Progenitor cell of endocrine pancreas (in vitro differentiated cells): ENCODE measurements at places on chromosomes 2 and 18. TPM values are rescaled to one million over a fixed set of nuclear protein-coding genes. Genes with fewer than 3 reads are reported as not detected.

Gene CCDC121
- total RNA-seq: 5.6 and 5.7 TPM in 2 replicates

Gene SULT1C4
- 31.2 and 35.5 TPM in 2 replicates for total RNA-seq

Gene ZAP70
- total RNA-seq: 2.6 and 3.8 TPM in 2 replicates

Gene AQP12B
- total RNA-seq: not detected in 2 replicates

Gene CPO
- total RNA-seq: 0.24 TPM in 1 of 2 replicates, not detected in the other

Gene SCTR
- total RNA-seq: 33.1 and 34.9 TPM in 2 replicates

Gene INPP5D
- 5.3 and 9.0 TPM in 2 replicates for total RNA-seq

Gene RGPD3
- 0.07 and 0.38 TPM in 2 replicates for total RNA-seq

Gene ST6GAL2
- 8.0 and 8.3 TPM in 2 replicates for total RNA-seq

Gene POTEF
- 34.0 and 37.8 TPM in 2 replicates for total RNA-seq

Gene NTSR2
- not detected in 2 replicates for total RNA-seq

Gene INPP1
- 15.4 and 15.5 TPM in 2 replicates for total RNA-seq

GRCh38 chr2:88318071-88318955, 134.2 kb downstream of the FOXI3 start:
- H3K27me3 ChIP-seq: peaks cover 16% of the 10 kb centered on the region
- no peak overlapping the region for H3K4me3 ChIP-seq
- no peak for DNase-seq
- no peaks in the 10 kb centered on the region for H3K36me3 ChIP-seq
- H3K27ac ChIP-seq: no peak overlapping the region

- no peaks in the 10 kb centered on the region for H3K36me3 ChIP-seq
- H3K27me3 ChIP-seq: peaks cover 12% of the 10 kb centered on the region
Observed at GRCh38 chr18:48230467-48231113, 178.6 kb downstream of the ZBTB7C start.

- peaks cover 8% of the 10 kb centered on the region for H3K4me1 ChIP-seq
- no peak for DNase-seq
- H3K27ac ChIP-seq: no peak overlapping the region
- H3K27me3 ChIP-seq: no peaks in the 10 kb centered on the region
Observed at GRCh38 chr18:58253318-58253717, 209.3 kb downstream of the NEDD4L start.

DNA sequence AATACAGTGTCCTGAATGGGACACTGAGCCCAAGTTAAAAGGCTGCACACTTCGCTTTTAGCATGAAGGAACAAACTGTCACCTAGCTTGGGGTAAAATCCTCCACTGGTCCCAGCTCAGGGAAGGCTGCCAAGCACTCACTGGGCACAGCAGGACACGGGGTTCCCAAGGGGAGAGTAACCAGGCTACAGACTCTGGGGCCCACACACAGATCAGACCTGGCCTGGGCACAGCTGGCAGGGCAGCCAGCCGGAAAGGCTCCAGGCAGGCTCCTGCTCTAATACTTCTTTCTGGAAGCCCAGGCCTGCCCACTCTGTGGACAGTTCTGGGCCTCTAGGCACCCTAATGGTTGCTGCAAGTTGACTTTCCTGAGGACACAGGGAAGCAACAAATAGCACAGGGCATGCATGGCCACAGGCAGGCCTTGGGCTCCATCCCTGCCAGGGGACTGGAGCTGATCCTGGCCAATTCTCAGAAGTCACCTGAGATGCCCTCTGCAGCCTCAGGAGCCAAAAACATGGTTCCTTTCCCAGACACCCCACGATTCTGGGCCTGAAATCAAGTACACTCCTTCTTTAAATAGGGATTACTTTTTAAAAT, 18.7 kb upstream of the SULT1C3 start:
- no peak overlapping the region for H3K27ac ChIP-seq
- H3K36me3 ChIP-seq: peaks cover 29% of the 10 kb centered on the region
- no peak for DNase-seq
- no peak overlapping the region for H3K4me3 ChIP-seq

DNA sequence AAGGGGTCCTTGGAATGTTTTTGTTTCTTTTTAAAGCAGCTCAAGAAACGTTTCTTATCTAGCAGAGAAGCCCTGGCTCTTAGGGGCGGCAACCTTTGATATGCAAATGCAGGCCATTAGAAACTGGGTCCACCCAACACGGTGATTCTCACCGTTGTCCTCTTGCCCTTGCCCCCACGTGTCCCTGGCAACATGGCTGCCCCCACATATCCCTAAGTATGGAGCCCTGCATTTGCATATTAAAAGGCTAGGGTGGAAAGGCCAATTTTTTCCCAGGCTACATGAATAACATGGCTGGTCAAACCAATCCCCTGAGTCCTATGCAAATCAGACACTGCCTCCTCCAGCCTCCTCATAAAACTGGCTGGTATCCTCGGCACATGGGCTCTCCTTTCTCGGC, 230.1 kb upstream of the SPOPL start:
- no peak overlapping the region for H3K27ac ChIP-seq
- H3K36me3 ChIP-seq: peaks cover 2% of the 10 kb centered on the region
- no peak overlapping the region for H3K4me3 ChIP-seq

- H3K27ac ChIP-seq: peak overlapping the region; percentile 76
- H3K27me3 ChIP-seq: peaks cover 8% of the 10 kb centered on the region
- no peak overlapping the region for H3K4me3 ChIP-seq
Observed at GRCh38 chr2:134773759-134774742, 55.3 kb upstream of the TMEM163 start.

GRCh38 chr2:220275454-220275853, 648.0 kb downstream of the SLC4A3 start:
- no peaks in the 10 kb centered on the region for H3K36me3 ChIP-seq
- H3K4me3 ChIP-seq: no peak overlapping the region
- peaks cover 22% of the 10 kb centered on the region for H3K4me1 ChIP-seq
- H3K27ac ChIP-seq: no peak overlapping the region

GRCh38 chr18:48592540-48593171, 53.8 kb downstream of the CTIF start:
- no peaks in the 10 kb centered on the region for H3K36me3 ChIP-seq
- H3K27ac ChIP-seq: peak overlapping the region; percentile 50
- peaks cover 3% of the 10 kb centered on the region for H3K4me1 ChIP-seq
- no peaks in the 10 kb centered on the region for H3K27me3 ChIP-seq

DNA sequence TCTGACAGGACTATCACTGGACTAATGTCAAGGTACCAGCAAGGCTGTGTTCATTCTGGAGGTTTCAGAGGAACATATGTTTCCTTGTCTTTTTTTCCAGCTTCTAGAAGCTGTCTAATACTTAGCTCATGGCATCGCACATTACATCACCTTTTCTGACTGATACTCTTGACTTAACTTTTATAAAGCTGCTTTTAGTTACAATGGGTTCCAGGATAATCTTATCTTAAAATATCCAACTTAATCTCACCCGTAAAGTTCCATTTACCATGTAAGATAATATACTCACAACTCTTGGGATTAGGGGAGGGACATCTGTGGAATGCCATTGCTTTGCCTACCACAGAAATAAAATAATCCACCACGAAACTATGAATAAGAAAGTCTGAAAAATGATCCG, 394.2 kb downstream of the CDH19 start:
- no peak for DNase-seq
- H3K4me1 ChIP-seq: no peaks in the 10 kb centered on the region
- no peak overlapping the region for H3K4me3 ChIP-seq
- no peak overlapping the region for H3K27ac ChIP-seq

DNA sequence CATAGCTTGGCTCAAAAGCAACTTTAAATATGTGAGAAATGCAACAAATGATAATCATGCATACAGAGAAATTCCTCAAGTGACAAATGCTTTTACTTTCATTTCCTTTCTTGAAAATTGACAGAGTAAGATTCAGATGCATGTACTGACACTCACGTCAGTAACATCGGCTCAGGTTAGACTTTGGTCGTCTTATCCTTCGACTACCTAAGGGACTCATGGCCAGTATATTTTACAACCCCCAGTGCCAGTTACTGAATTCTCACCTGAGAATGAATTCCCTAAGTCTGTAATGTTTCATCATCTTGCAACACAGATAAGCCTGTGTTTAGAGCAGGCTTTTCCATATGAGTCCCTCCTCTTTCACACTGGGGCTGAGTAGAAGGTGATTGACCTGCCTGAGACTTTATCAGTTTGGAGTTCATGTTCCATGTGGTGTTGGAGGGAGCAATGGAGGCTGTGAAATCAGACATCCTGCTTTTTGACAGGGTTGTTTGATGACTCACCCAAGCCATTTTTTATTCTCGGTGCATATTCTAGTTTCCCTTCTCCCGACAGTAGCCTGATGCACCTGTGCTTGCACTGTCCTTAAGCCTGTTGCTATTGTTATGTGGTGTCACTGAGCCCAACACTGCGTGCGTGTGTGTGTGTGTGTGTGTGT, 30.5 kb upstream of the ATP8B1 start:
- H3K4me3 ChIP-seq: no peak overlapping the region
- no peaks in the 10 kb centered on the region for H3K4me1 ChIP-seq
- peaks cover 1% of the 10 kb centered on the region for H3K36me3 ChIP-seq
- no peak overlapping the region for H3K27ac ChIP-seq

- no peaks in the 10 kb centered on the region for H3K36me3 ChIP-seq
- no peaks in the 10 kb centered on the region for H3K4me1 ChIP-seq
- no peak overlapping the region for H3K4me3 ChIP-seq
Observed at GRCh38 chr2:216807857-216808272, 52.0 kb downstream of the TNP1 start.

GRCh38 chr2:193894081-193894480, 1699.3 kb upstream of the TMEFF2 start:
- DNase-seq: no peak
- no peaks in the 10 kb centered on the region for H3K27me3 ChIP-seq
- no peak overlapping the region for H3K27ac ChIP-seq
- no peaks in the 10 kb centered on the region for H3K36me3 ChIP-seq

DNA sequence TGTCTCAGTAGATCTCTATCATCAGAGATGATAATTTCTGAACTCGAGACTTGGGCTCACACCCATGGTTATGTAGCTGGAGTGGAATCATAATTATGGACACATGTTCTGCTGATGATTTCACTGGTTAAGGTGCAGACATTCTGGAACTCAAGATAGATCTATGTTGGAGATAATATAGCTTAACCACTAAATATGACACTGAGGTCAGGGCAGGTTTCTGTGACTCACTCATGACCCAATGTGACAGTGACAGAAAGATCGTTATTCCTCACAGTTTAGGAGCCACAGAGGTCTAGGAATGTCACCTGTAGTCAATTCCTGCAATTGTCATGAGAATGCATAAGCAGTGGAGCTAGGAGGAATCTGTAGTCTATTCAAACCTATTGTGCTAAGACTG, 828.6 kb downstream of the TRIB2 start:
- H3K27ac ChIP-seq: no peak overlapping the region
- H3K4me1 ChIP-seq: no peaks in the 10 kb centered on the region
- DNase-seq: no peak
- no peak overlapping the region for H3K4me3 ChIP-seq
- no peaks in the 10 kb centered on the region for H3K27me3 ChIP-seq
- no peaks in the 10 kb centered on the region for H3K36me3 ChIP-seq

DNA sequence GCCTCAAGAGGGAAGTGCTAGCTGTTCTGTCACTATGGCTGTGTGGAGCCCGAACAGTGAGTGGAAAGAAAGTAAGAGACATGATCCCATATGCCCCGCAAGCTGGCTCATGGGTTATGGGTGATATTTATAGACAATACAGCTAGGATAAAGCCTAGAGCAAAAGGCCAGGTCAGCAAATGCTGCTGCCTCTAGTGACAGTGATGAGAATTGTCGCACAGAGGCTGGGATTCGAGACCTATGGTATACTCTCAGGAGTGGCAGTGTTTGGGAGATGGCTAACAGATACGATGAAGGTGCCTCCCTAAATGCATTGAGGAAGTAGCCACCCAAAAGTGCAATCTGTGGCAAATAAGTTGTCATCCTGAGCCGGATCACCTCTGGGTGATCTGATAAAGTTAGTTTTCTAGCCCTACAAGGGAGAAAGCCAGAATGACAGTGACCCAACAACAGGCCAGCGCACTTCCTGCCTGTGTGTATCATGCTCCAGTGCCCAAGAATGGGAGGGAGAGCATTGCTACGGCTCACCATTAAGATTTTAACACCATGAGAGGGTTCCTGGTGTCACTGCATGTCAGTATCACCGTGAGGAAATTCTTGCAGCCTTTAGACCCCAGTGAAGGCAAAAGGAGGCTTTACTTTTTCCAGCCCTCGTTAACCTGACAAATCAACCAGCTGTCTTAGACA, 92.2 kb upstream of the TGFA start:
- no peak overlapping the region for H3K27ac ChIP-seq
- peaks cover 18% of the 10 kb centered on the region for H3K27me3 ChIP-seq
- H3K4me3 ChIP-seq: no peak overlapping the region
- DNase-seq: no peak
- no peaks in the 10 kb centered on the region for H3K36me3 ChIP-seq

DNA sequence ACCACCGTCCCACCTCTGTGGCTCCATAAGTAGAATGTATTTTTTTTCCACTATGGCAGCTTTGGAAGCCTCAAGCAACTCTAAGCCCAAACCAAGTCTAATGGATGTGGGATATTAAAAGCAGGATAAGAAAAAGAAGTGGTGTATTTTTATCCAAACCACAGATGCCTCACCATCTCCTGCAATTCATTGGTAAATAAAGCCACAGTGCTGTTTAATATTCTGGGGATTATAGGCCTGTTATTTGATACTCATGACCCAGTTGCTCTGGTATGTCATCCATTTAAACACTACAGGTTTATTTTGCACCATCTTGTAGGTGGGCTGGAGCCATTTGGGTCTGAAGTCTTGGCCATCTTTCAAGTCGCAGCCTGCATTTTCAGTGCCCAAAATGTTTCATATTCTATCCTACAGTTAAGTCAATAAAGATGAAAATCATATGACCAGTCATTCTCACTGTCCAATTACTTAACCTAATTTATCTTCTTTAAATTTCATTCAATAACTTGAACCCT, 279.5 kb upstream of the EPHA4 start:
- peaks cover 2% of the 10 kb centered on the region for H3K4me1 ChIP-seq
- H3K4me3 ChIP-seq: no peak overlapping the region
- DNase-seq: no peak

- no peaks in the 10 kb centered on the region for H3K36me3 ChIP-seq
- DNase-seq: peak; percentile 29
- H3K27ac ChIP-seq: no peak overlapping the region
- peaks cover 25% of the 10 kb centered on the region for H3K4me1 ChIP-seq
- peaks cover 5% of the 10 kb centered on the region for H3K27me3 ChIP-seq
Observed at GRCh38 chr2:207474863-207475485, 54.8 kb upstream of the CREB1 start.

DNA sequence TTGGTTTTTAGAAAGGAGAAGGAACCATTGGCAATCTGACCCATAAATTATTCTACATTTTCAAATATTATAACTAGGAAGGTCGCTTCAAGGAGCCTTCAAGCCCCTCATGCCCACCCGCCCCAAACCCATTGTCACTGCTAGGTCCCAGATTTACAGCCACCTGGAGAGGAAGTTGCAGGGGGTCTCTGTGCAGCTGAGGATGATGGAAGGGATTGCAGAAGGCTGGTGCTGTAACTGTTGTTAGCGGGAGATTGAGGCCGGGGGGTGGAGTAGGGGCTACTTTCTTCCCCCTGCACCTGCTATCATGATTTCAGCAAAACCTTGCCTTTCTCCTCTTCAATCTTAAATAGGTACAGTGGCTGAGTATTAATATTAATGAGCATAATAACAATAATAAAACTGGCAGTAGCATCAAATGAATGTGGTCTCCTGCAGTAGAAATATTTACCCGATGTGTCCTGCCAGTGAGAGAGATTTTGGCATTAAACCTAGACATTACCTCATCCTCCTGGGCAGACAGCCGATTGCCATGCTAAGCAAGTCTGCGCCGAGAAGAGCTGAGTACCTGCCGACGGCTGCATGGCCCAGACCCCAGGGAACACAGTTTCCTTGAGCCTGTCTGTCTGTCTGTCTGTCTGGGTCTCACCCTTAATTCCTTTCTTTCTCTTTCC, 225.4 kb downstream of the FAM210A start:
- H3K36me3 ChIP-seq: peaks cover 11% of the 10 kb centered on the region
- H3K27ac ChIP-seq: no peak overlapping the region
- peaks cover 25% of the 10 kb centered on the region for H3K27me3 ChIP-seq
- H3K4me3 ChIP-seq: no peak overlapping the region
- peaks cover 4% of the 10 kb centered on the region for H3K4me1 ChIP-seq
- DNase-seq: no peak
